ENCODE measurements at places on chromosomes 6 and 20.

GRCh38 chr20:39004508-39004907 is 42.4 kb downstream of the DHX35 start:
- DNase-seq = no peak

DNA sequence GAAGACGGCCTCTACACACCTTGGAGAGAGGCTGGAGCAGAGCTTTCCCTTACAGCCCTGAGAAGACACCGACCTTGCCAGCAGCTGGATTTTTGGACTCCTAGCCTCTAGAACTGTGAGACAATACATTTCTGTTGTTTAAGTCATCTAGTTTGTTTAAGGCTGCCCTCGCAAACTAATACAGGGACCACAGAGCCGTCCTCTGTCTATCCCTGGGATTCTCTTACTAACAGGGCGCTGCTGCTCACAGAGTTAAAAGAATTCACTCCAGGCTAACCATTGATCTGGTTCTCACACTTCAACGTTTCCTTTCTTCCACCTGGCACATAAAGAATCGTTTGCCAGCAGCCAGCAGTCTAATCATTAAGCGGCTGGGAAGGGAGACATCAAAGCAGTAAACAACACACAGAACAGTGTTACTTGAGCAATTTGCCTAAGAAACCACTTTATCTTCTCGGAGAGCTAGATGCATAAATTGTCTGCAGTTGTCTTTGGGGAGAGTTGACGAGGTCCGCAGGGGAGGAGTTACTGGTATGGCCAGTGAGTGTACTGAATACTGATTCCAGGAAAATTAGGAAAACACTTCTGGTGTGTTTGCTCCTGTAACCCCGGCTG is 103.5 kb upstream of the AKAP12 start:
- no peak for DNase-seq

- no peak for DNase-seq
Measured at GRCh38 chr6:135935941-135936601, 84.6 kb downstream of the PDE7B start.

DNA sequence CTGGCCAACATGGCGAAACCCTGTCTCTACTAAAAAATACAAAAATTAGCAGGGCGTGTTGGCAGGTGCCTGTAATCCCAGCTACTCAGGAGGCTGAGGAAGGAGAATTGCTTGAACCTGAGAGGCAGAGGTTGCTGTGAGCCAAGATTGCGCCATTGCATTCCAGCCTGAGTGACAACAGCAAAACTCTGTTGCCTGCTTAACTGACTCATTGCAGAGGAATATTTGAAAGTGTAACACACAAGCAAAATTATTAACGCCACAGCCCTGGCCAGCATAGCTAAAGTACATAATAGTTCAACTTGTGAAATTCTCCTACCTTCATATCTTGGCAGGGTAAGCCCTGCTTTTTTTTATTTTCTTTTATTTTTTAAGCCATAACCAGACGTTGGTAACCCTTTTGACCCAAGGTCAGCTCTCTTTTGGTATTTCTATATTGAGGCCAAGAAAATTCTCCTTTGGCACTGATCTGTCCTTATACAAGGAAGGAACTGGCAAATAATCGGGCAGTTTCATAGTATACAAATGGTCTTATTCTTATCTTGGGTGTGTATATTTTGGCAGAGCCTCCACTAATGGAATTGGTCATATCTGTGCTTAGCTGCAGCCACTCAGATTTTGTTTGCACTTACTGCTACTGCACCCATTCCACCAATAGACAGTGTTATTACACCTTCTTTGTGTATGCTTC is 4.0 kb upstream of the ADGRF5 start:
- DNase-seq = no peak

- DNase-seq = no peak
Measured at GRCh38 chr20:6525447-6526303, 241.8 kb upstream of the BMP2 start.

GRCh38 chr20:14928083-14928482 is 590.7 kb upstream of the FLRT3 start:
- peak; percentile 4 for DNase-seq

GRCh38 chr6:66376001-66376400 is 669.0 kb upstream of the EYS start:
- no peak for DNase-seq

GRCh38 chr20:10605547-10606195 is 68.1 kb downstream of the JAG1 start:
- DNase-seq = no peak

GRCh38 chr6:25601800-25602673 is 50.0 kb upstream of the SCGN start:
- DNase-seq = peak; percentile 20

- DNase-seq = no peak
Measured at GRCh38 chr20:36802326-36803222, 29.0 kb upstream of the DSN1 start.

GRCh38 chr6:170306324-170307079 is at the start of gene FAM120B:
FAM120B (plus strand) TSS chr6:170306758; CDS start chr6:170317391, 10,633 bp downstream.
- peak; percentile 99 for DNase-seq

DNA sequence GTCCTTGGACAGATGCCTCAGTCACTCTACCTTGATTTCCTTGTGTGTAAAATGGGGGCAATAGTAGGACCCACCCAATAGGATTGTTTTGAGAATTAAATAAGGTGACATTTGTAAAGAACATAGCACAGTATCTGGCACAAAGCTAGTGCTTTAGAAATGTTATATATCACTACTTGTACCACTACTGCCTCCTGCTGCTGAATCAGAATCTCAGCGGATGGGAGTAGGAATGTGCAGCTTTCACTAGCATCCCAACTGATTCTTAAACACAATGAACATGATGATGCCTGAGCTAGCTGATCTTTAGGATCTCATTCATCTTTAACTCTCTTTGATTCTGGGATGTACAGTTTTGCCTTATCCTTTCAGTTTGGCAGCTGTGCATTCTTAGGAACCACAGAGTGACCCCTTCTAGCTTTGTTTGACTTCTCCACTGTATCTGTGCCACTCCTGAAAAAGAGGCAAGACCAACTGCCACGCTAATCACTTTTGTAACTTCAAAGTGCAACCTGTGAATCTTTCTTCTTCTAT is 7.2 kb downstream of the PBOV1 start:
- no peak for DNase-seq

- DNase-seq = no peak
Measured at GRCh38 chr20:1666802-1667201, 9.2 kb upstream of the SIRPG start.

DNA sequence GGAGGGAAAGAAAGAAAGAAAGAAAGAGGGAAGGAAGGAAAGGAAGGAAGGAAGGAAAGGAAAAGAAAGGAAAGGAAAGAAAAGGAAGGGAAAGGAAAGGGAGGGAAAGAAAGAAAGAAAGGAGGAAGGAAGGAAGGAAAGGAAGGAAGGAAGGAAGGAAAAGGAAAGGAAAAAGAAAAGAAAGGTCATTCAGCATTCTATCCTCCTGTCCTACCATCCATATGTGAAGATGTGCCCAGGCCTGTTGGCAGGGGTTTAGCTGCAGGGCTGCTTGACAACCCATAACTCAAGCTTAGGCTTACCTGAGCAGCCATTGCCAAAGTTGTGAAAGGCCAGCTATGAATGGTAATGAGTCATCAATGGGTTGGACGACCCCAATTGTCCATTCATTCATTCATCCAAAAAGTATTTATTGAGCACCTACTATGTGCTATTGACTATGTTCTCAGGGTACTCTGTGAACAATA is 49.9 kb upstream of the OCSTAMP start:
- no peak for DNase-seq

DNA sequence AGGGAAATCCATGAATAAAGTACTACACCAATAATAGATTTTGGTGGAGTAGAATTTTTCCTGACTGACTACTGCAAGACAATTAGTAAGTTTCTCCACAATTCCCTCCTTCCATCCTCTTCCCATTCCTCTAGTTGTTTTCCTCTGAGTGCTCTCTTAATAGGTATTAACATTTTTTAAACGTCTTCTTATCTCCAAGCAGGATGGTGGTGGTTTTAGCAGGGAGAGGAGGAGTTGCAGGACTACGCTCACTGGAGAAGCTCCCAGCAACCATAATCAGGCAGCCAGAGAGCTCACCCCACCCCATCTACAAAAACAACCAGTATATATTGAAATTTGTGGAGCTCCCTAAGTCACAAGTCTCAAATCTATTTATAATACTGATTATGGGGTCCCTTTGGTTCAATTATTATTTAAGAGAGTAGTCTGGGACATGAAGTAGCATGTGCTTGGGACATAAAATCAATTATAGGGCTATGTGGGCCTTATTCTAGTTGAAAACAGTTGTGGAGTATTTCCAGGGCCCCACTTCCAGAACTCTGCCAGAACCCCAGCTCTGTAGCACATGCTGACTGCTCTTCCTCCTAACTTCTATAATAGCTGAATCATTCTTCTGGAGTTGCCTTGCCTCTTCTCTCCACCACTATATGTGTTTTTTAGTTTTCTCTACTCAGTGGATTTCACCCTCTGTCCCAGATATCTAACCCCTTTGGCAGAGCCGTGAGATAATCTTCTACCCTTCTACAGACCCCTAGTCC is 49.8 kb downstream of the MYB start:
- no peak for DNase-seq

DNA sequence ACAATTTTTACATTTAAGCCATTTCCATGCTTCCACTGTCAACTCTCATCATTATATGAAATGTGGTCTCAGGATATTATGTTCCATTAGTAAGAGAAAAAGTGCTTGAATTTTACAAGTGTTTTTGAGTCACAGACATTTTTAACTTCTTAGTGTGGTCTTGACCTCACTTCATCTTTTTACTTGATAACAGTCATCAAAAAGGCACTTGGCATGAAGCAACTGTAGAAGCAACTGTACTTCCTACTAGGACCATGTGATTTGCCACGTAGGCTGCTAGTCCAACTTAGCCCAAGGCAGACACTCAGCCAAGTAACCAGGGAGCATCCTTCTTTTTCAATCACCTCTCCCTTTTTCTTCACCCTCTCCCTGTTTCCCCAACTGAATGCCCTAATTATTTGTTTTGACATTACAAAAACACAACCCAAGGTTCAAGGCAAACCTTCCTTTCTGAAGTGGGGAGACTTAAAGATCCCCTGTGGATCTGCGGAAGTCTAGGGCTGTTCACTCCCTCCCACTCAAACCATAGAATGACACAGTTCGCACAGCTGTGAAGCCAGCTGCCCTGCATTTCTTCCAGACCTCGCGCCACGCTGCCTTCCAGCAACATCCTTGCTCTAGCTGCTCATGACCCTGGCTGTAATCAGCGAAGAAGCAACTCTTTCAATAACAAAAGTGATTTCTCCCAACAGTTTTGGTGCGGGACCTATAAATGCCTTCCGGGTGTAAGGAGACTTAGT is 45.0 kb downstream of the PHACTR1 start:
- no peak for DNase-seq

- no peak for DNase-seq
Measured at GRCh38 chr6:34149831-34150400, 4.0 kb upstream of the GRM4 start.

- no peak for DNase-seq
Measured at GRCh38 chr6:18395856-18396197, 8.7 kb downstream of the RNF144B start.

GRCh38 chr6:74937936-74938335 is 267.9 kb downstream of the COL12A1 start:
- DNase-seq = no peak

DNA sequence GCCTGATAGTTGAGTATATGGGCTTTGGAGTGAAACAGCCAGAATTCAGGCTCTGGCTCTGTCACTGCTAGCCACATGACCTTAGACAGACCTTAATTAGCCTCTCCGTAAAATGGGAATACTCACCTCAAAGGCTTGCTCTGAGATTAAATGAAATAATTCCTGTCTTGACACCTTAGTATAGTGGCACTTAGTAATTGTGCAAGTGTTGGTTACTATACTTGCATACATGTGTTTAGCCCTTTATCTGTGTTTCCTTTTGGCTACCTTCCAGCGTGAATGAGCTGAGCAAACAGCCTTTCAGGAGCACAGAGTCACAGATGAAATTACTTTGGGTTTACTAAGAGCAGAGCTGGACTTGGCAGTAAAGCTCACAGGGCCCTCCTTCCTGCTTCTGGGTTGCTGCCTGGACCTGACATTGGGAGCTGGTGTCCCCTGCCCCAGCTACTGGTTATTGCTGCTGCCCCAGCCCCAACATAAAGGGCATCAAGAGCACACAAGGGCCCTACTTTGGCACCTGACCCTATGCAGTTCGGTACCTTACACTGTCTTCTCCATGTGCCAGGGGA is 32.8 kb downstream of the CD164 start:
- peak; percentile 69 for DNase-seq

- DNase-seq = no peak
Measured at GRCh38 chr6:57268294-57268640, 46.2 kb upstream of the RAB23 start.

GRCh38 chr6:154938221-154938580 is 56.9 kb upstream of the TIAM2 start:
- DNase-seq = peak; percentile 64

DNA sequence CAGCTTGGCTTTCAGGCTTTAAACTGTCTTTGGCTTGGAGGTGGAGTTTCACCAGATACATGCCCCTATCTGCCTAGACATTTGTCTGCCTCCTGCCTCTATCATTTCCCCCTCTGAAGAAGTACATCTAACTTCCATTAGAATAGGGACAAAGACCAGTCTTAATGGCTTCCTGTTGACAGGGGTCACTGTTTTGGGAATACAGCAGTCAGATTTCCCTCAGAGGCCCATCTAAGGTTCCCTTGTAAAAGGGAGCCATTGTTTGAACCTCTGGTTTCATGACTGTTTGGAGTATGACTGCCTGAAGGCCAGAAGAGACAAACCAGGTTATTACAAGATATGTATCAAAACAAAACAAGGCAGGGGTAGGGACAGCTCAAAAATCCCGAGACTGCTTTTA is 665.7 kb upstream of the GJE1 start:
- DNase-seq = no peak

GRCh38 chr6:132715204-132715603 is 1.3 kb upstream of the VNN1 start:
- no peak for DNase-seq

DNA sequence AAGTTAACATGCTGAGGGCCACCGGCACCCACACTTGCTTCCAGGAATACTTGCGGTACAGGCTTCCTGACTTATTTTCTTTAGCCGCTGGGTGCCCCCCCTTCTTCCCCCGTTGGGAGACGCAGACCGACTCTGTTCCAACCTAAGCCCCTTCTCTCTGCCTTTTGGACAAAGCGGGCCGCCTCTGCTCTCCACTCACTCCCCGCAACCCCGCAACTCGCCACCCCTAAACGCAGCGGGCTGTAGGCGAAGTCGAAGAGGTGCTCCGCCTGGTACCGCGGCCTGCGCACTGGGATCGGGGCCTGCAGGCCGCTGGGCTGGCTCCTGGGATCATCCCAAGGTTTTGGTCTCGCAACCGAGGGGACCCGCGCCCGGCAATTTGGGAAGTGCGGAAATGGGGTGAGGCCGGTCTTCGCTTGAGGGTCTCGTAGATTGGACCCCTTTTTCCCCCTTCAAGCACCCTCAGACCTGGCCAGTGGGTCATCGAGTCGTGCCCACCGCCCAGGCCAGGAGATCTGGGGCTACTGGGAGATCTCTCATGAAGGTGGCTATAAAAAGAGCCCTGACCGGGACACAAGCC is 4.7 kb upstream of the FOXF2 start:
- no peak for DNase-seq

GRCh38 chr6:40706178-40706577 is 119.0 kb upstream of the LRFN2 start:
- DNase-seq = no peak
